ENCODE measurements at places on chromosomes 7 and 10.

- no peak for DNase-seq
These were observed 34.0 kb upstream of the DGKB start for GRCh38 chr7:14936554-14936953.

- DNase-seq, result no peak
These were observed 32.3 kb downstream of the CHAT start for GRCh38 chr10:49645871-49646870.

DNA sequence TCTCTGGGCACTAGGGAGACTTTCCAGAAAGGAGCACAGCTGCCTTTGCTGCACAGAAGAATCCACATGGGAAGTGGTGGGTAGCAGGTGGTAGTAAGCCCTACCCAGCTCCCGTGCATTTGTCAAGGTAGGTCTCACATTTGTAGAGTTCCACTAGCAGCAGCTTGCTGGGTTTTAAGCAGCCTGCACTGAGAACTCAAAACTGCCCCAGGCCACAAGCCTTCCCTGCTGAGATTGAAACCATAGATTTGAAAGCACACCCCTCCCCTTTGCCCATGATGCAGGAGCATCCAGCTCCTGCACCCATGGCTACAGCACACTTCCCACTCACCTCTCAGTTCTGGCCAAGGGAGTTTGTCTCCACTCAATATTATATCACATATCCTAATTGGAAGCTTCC, 604.5 kb upstream of the STEAP1 start:
- no peak for DNase-seq

DNA sequence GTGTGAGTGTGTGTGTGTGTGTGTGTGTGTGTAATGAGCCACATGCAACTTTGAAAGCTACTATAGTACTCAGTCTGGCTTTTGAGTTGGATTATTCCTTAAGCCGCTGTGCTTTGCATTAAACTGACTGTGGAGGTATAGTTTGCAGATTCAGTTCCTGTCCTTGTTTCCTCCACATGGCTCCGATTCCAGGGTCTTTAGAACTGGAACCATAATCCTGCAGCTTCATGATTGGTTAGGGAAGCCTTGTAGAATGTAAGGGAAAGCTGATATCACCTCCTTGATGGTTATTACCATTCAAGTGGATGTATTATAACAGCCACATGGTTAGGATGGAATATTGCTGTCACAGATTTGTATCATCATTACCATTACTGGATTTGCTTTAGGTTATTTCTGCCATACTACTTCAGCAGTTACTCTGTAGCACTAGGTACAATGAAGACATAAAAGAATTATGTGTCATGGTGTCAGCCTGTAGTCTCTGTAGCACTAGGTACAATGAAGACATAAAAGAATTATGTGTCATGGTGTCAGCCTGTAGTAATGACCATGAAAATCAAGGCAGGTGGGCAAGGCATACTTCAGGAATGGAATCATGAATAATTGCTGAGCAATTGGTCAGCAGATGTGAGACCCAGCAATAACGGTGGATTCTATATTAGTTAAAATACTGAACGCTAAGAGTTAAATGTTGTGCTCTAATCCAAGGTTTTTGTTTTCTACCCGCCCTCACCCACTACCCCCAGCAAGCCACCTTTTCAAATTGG, 275.1 kb upstream of the FZD1 start:
- no peak for DNase-seq

DNA sequence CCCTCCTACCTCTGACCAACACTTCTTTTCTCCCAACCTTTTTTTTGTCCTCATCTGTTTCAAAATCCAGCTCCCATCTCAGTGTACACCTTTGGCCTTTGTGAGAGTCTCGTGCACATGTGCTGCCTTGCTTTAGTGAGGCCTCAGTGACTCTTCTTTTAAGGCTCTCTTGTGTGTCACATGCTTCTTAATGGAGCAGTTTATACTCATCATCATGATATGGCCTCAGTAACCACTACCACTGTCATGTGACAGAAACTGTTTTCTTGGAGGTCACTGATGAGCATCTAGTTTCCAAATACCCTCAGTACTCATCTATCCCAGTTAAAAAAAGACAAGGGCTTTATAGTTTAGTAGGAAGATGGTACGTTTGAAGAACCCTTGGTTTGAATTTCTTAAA, 8.1 kb upstream of the ARHGAP22 start:
- DNase-seq, result no peak

DNA sequence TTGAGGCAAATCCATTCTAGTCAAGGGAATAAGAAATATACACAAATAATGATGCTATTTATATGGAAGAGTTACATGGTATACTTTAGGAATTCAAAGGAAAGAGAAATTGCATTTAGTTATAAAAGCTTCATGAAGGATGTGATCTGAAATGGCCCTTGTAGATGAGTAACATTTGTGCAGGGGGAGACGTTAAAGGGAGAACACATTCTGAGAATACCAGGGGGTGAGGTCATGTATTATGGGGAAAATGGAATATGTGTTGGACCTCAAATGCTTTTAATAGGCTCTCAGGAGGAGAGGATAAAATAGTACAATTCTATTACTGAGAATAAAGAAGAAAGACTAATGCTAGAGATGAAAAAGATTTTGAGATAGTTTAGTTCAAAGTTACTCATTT, 122.5 kb upstream of the NOBOX start:
- DNase-seq, result no peak

DNA sequence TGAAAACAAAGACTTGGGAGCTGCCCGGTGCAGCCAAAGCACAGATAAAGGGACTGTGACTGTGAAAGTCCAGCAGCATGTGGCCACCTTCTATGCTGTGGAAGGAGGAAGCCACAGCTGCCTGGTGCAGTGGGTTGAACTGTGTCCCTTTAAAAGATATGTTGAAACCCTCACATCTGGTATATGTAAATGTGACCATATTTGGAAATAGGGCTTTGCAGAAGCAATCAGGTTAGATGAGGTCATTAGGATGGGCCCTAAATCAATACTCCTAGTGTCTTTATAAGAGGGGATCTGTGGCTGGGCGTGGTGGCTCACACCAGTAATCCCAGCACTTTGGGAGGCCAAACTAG, 136.9 kb downstream of the GLI3 start:
- DNase-seq, result no peak

DNA sequence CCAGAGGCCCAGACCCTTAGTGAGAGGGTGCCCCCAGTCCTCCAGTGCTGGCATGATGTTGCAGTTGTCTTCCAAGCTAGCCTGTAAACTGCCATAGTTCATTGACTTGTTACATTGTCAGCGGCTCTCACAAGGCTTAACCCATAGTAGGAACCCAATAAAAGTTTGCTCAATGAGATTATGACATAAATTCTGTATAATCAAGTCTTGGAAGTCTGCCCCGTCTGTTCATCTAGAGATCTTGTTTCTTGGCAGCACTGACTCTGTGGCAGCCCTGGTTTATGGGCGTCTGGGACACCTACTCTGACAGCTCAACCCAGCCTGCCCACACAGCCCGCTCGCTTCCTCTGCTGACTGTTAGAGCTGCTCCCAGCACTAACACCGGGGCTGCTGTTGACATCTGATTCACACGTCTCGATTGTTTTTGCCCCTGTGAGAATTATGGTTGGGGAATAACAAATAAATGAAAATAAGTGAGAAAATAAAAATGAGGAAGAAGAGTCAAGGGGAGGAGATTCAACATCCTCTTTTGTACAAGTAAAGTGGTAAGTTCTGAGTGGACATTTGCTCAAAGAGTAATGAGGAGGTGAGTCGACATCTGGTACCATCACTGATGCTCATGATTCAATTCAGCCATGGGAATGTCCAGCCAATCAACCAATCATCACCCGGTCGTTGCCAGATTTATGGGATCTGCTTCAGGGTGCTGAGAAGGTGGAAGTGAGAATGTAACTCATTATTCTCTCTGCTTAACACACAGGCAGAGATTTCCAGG, 160.8 kb downstream of the SPAG6 start:
- DNase-seq, result no peak

GRCh38 chr7:46710927-46711326, 789.9 kb upstream of the IGFBP3 start:
- no peak for DNase-seq

GRCh38 chr10:10831085-10831484, 186.6 kb upstream of the CELF2 start:
- no peak for DNase-seq

- DNase-seq, result no peak
These were observed 29.8 kb downstream of the ZMIZ1 start for GRCh38 chr10:79098596-79099015.

DNA sequence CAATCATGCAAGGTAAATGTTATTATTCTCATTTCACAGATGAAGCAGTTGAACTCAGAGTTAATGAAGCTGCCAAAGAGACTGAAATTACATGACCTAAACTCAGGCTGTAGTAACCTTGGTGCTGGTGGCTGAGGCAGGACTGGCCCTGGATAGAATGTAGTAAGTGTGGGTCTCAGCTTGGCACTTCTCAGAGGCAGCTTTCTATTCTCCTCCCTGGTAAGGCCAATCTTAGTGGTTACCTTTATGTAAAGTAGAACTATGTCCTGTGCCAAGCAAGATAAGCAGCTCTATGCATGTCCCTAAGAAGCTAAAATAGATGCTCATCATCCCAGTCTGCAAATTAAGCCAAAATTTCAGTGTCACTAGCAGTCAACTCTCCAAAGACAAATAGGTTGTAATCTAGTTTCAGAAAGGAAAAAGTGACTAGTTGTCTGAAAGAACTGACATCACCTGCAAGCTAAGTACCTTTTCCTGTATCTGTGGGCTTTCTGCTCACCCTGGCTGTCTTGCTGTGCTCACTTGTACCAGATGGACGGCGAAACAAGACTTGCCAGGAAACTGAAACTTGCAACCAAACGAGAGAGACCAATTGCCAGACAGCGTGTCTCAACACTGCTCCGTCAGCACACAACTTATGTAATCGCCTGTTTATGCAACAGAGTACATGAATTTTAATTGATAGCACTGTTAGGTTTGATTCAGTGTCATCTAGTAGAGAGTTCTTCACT, 43.7 kb downstream of the CH25H start:
- peak; percentile 80 for DNase-seq

- no peak for DNase-seq
These were observed 1.1 kb upstream of the CAMK2B start for GRCh38 chr7:44326261-44327125.

GRCh38 chr7:48637382-48637781, 287.0 kb upstream of the CDC14C start:
- no peak for DNase-seq

DNA sequence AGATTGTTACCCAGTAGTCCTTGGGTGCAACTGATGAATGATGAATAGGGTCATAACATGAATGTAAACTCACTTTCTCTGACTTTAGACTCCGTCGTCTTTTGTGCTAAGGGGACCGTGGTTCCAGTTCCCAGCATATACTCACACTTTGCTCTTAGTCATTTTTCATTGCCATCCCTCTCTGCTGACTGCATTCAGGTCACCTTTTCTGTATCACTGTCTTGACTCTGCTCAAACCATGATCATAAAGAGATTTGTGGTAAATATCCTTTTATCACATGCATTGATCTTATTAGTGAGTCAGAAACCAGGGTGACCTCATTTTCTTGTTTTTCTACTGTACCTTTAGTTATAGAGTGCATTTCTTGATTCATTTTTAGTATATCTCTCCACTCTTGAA, 141.1 kb upstream of the AGR3 start:
- no peak for DNase-seq

DNA sequence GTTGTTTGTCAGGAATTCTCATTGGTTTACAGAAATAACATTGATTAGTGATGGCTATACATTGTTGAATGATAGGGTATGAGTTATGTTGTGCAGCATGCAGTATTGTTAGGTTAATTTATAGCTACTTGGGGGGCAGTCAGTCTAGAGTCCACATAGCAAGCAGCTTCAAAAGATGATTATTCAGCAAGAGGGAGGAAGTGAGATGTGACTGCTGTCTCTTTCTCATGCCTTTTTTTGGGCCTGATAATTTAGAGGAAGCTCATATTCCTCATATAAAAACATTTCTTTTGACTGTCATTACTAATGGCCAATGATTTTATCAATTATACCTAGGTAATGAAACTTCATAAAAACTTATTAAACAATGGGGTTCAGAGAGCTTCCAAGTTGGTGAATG, 3.4 kb upstream of the TBRG4 start:
- no peak for DNase-seq

DNA sequence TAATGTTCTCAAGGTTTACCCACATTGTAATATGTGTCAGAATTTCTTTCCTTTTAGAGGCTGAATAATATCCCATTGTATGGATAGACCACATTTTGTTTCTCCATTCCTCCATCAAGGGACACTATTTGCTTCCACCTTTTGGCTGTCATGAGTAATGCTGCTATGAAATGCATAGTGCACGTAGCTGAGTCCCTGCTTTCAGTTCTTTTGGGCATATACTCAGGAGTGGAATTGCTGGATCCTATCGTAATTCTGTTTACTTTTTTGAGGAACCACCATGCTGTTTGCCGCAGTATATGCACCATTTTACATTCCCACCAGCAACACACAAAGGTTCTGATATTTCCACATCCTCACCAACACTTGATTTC, 60.0 kb downstream of the PRF1 start:
- DNase-seq, result no peak

- no peak for DNase-seq
These were observed 56.4 kb upstream of the ECHDC3 start for GRCh38 chr10:11685787-11686218.

- no peak for DNase-seq
These were observed 124.5 kb downstream of the MYOF start for GRCh38 chr10:93357680-93358079.

DNA sequence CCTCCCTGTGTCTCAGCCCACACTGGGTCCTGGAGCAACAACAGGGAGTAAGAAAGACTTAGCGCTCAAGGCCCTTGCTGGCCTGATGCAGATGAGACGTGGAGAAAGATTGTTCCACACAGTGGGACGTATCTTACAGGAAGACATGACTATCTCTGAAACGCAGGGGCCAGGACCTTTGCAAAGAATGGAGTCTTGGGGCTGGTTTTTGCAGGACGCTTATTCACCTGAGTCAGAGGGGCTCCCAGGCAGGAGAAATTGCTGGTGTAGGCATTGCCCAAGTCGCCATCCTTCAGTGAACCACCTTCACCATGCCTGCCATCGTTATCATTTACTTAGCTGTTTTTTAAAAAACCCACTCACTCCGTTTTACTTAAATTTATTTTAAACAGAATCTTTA, 11.8 kb upstream of the GDF10 start:
- DNase-seq, result no peak

GRCh38 chr7:134184767-134185166, 57.6 kb downstream of the LRGUK start:
- no peak for DNase-seq

- no peak for DNase-seq
These were observed 192.9 kb upstream of the SH2B2 start for GRCh38 chr7:102093599-102094315.

GRCh38 chr10:123645615-123646014, 20.5 kb upstream of the GPR26 start:
- DNase-seq, result no peak

Measured in T-helper 2 cell (primary cell).